ENCODE measurements at places on chromosomes 11 and 22. TPM values are rescaled to one million over a fixed set of nuclear protein-coding genes. Genes with fewer than 3 reads are reported as not detected.

The ARHGAP8 gene
- total RNA-seq, result 31.8 TPM

The PDE3B gene
- total RNA-seq, result 72.9 TPM

The MYBPC3 gene
- total RNA-seq, result not detected

The GPR152 gene
- total RNA-seq, result not detected

The TREH gene
- not detected for total RNA-seq

The MN1 gene
- 4.2 TPM for total RNA-seq

The OR8G1 gene
- total RNA-seq, result not detected

The WDR74 gene
- total RNA-seq, result 25.3 TPM

The ANO1 gene
- 7.9 TPM for total RNA-seq

The GTSE1 gene
- 1.2 TPM for total RNA-seq

The ALX4 gene
- not detected for total RNA-seq

The TEX12 gene
- 0.96 TPM for total RNA-seq

The LRRC74B gene
- not detected for total RNA-seq

The PGR gene
- total RNA-seq, result 1.1 TPM

The MS4A12 gene
- 524 TPM for total RNA-seq

The TIGD3 gene
- total RNA-seq, result 3.0 TPM

The C22orf31 gene
- total RNA-seq, result not detected

The FREY1 gene
- 2.7 TPM for total RNA-seq

The MS4A8 gene
- total RNA-seq, result 22.9 TPM

The XKR3 gene
- total RNA-seq, result not detected

The SLC6A5 gene
- total RNA-seq, result not detected

The PELI3 gene
- total RNA-seq, result 8.3 TPM

The GGTLC2 gene
- not detected for total RNA-seq

The APOA5 gene
- total RNA-seq, result not detected

The PRAME gene
- 0.41 TPM for total RNA-seq

The BDNF gene
- 0.14 TPM for total RNA-seq

The EMID1 gene
- 53.9 TPM for total RNA-seq

The HEPN1 gene
- total RNA-seq, result not detected

The PATE4 gene
- total RNA-seq, result not detected

Data from transverse colon (tissue), 4 donors.